ENCODE measurements at places on chromosomes 16 and 17.
A peak's percentile ranks its signal among the peaks of the same experiment; 100 is the strongest.

DNA sequence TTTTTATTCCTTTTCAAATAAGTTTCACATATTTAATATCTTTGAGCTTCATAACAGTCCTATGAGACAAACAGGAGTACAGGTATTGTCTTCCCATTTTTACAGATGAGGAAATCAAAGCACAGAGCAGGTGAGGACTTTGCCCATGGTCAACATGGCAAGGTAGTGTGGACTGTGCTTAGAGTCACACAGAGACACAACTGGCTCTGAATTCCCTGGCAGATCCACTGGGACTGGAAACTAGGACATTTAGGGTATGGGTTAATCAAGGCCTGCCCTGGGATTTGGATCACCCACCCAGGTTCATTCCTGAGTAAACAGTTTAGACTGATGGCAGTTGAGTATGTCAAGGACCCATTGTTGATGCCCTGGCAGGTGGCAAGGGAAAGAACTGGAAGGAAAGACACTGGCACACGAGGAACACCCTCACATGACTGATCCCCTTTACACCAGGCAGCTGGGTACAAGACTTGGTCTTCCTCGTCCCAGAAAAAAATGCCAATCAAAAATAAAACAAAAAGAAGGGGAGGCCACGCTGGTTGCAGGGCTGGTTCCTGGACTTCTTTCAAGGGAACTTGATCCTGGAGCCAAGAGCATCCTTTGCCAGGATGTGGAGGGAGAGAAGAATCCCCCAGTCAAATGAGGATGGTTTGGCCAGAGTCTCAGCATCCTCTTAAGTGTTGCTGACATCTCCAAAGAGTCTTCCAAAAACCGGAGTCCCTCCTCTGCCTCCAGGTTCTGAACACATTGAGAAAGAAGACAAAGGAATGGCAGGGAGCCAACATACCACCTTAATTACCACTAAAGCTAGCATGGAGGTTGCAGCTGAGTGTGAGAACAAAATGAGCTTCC, 34.9 kb downstream of the CHD9 start:
- no peaks in the 10 kb centered on the region for H3K27me3 ChIP-seq
- H3K36me3 ChIP-seq = no peaks in the 10 kb centered on the region
- H3K27ac ChIP-seq = peak overlapping the region; percentile 86
- DNase-seq = no peak

GRCh38 chr17:4724650-4725049, 6.6 kb upstream of the MED11 start:
- H3K4me1 ChIP-seq = no peaks in the 10 kb centered on the region
- H3K36me3 ChIP-seq = no peaks in the 10 kb centered on the region
- no peak overlapping the region for H3K27ac ChIP-seq
- no peak overlapping the region for H3K4me3 ChIP-seq
- DNase-seq = no peak

- H3K4me1 ChIP-seq = peaks cover 12% of the 10 kb centered on the region
- no peaks in the 10 kb centered on the region for H3K36me3 ChIP-seq
- no peak for DNase-seq
- no peak overlapping the region for H3K4me3 ChIP-seq
- H3K27ac ChIP-seq = no peak overlapping the region
These were observed 28.7 kb upstream of the DNAI2 start for GRCh38 chr17:74245145-74245831.

DNA sequence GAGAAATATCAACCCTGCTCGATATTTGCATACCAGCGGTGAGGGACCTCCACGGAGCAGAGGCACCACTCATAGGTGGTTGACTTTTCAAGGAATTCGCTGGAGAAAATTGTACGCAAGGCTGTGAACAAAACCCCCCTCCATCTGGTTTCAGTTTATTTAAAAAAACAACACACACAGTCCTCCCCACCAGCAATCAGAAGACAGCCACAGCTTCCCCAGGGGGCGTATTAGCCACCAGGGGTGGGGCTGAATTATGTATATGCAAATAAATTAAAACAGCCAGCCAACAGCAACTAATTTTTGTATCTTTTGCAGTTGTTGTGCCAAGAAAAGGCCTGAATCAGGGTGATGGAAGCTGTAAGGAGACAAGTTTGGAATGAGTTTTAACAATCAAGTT, 5.9 kb upstream of the HSD11B2 start:
- H3K4me1 ChIP-seq = peaks cover under 1% of the 10 kb centered on the region
- no peak for DNase-seq
- H3K27me3 ChIP-seq = no peaks in the 10 kb centered on the region
- H3K36me3 ChIP-seq = no peaks in the 10 kb centered on the region
- H3K4me3 ChIP-seq = no peak overlapping the region
- no peak overlapping the region for H3K27ac ChIP-seq

GRCh38 chr16:87895641-87896141, 26.4 kb upstream of the SLC7A5 start:
- H3K27ac ChIP-seq = no peak overlapping the region
- DNase-seq = no peak
- no peaks in the 10 kb centered on the region for H3K27me3 ChIP-seq
- H3K36me3 ChIP-seq = no peaks in the 10 kb centered on the region

GRCh38 chr16:87575027-87575804, 27.1 kb upstream of the JPH3 start:
- H3K4me1 ChIP-seq = peaks cover 27% of the 10 kb centered on the region
- H3K36me3 ChIP-seq = no peaks in the 10 kb centered on the region
- no peak for DNase-seq
- no peaks in the 10 kb centered on the region for H3K27me3 ChIP-seq
- no peak overlapping the region for H3K4me3 ChIP-seq
- peak overlapping the region; percentile 31 for H3K27ac ChIP-seq

DNA sequence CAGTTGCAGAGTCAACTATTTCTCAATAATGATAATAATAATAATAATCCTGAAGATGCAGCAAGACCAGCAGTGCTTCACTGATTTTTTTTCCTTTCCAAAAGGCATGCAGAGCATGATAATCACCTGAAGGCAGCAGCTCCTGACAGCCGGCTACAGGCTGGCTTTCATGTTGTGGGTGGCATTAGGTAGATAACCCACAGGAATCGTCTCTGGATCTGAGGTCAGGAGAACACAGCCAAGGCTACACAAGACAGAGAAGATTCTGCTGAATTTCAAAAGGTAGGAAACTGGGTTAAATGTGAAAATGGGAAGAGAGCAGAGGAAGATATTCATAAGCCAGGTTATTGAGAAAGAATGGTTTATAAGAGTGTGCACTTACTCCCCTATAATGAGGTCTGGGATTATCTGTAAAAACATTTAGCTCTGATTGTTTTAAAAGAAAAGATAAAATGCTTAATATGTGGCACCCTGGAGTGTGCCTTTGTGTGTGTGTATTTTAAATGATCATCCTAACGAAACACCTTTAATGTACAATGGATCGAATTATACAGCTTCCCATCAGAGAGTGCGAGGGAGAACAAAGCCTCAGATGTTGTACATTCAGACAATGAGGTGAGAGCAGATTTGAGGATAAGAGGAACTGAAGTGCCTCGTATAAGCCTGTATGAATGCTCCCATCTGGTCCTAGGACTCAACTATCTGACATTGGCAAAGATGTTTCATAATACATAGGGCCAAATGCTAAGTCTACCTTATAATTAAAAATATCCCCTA, 273.1 kb downstream of the PHKB start:
- no peaks in the 10 kb centered on the region for H3K4me1 ChIP-seq
- DNase-seq = no peak
- no peaks in the 10 kb centered on the region for H3K27me3 ChIP-seq
- H3K36me3 ChIP-seq = no peaks in the 10 kb centered on the region
- no peak overlapping the region for H3K27ac ChIP-seq

All from tibial artery (tissue), 4 donors.